Activated T-helper 2 cell treated with anti-CD3 and anti-CD28 coated beads, Interferon-gamma antibody, Interleukin-2, Interleukin-4, amounts not matched to agents 10 μg/mL and 5 μg/mL and 100 μg/mL, durations not matched to agents 14 hours and 24 hours and 36 hours (primary cell): ENCODE measurements at places on chromosomes 7 and 10. TPM values are rescaled to one million over a fixed set of nuclear protein-coding genes. Genes with fewer than 3 reads are reported as not detected.

DNA sequence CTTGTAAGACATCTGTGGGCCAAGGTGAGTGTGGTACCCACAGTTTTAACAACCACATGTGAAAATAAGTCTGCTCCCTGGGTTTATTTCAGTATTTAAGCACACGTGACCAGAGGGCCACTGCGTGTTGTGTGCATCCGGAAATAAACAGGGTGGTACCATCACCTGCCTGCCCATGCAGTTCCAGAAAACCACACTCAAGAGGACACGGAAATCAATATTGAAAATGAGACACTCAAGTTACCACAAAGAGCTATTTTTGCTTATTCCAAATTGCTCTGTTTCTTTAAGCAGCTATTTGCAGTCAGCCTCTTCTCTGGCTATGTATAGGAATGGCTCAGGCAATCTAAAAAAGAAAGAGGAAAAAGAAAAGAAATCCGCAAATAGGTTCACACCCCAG lies 71.8 kb upstream of the LOXL4 start:
- peaks cover 8% of the 10 kb centered on the region for H3K4me1 ChIP-seq
- no peak for DNase-seq
- H3K27ac ChIP-seq, result no peak overlapping the region
- H3K27me3 ChIP-seq, result peaks cover 14% of the 10 kb centered on the region

DNA sequence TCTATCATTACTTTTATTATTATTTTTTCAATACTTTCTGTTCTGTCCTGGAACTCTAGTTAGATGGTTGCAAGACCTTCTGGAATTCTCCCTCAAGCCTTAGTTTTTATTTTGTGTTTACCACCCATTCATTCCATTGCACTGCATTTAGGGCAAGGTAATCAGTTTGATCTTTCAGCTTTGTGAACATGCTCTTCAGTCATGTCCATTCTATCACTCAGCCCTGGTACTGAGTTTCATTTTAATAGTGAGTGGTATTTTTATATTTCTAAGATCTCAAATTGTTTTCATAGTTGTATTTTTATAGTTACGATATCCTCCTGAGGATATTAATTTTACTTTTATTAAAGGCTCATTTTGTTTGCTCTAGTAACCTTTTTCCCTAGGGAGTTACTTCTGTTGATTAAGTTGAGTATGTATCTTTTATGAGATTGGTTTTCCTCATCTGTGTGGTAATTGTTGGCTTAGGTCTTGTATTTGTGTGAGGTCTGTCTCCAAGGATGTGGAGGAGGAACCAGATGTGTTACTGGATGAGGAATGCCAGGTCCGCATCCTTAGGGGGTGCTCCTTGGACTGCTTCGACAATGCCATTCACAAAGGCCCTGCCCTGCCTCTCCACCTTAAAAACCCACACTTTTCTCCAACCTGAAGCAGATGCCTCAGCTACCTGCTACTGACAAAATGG lies 46.7 kb upstream of the RAB18 start:
- no peaks in the 10 kb centered on the region for H3K36me3 ChIP-seq
- no peak overlapping the region for H3K27ac ChIP-seq
- no peak overlapping the region for H3K4me3 ChIP-seq
- H3K27me3 ChIP-seq, result peaks cover 14% of the 10 kb centered on the region

GRCh38 chr10:91328320-91328984 lies 81.7 kb upstream of the HECTD2 start:
- H3K36me3 ChIP-seq, result no peaks in the 10 kb centered on the region
- no peak overlapping the region for H3K4me3 ChIP-seq
- no peaks in the 10 kb centered on the region for H3K27me3 ChIP-seq
- no peak overlapping the region for H3K27ac ChIP-seq

DNA sequence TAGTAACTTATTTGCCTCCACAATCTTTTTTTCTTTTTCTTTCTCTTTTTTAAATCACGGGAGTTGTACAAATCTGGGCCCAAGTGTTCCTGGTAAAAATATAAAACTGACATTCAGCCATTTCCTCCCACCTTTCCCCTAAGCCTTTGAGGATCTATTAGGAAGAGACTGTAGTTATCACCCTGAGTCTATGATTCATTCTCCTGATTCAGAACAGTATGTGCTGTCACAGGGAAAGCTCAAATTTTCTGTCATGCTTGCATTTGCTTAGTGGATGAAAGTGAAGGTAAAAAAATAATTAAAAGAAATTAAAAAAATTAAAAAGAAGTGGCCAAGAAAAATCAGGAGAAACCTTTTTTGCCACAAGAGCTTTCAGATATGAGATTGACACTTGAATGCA lies 71.7 kb downstream of the KIF20B start:
- DNase-seq, result no peak
- H3K36me3 ChIP-seq, result peaks cover 79% of the 10 kb centered on the region
- no peaks in the 10 kb centered on the region for H3K27me3 ChIP-seq
- H3K4me3 ChIP-seq, result no peak overlapping the region
- peaks cover 18% of the 10 kb centered on the region for H3K4me1 ChIP-seq
- no peak overlapping the region for H3K27ac ChIP-seq

DNA sequence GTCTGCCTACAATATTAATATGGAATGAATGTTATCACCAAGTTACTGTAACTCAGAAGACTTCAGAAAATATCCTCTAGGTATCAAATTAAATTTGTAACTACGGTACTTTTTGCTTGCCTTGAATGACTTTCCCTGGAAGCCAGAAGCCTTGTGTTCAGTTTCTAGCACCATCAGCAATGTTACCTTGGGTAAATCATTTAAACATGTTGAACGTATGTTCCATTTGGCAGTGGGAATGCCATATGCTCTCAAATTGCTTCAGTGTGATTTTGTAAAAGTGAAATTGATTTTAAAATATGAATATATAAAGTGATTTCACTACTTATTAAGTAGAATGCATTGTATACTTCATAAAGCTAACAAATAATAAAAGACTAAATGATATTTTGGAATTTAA lies 11.2 kb downstream of the RPA3 start:
- H3K36me3 ChIP-seq, result no peaks in the 10 kb centered on the region
- H3K27ac ChIP-seq, result no peak overlapping the region
- H3K27me3 ChIP-seq, result no peaks in the 10 kb centered on the region
- DNase-seq, result no peak
- peaks cover 9% of the 10 kb centered on the region for H3K4me1 ChIP-seq

DNA sequence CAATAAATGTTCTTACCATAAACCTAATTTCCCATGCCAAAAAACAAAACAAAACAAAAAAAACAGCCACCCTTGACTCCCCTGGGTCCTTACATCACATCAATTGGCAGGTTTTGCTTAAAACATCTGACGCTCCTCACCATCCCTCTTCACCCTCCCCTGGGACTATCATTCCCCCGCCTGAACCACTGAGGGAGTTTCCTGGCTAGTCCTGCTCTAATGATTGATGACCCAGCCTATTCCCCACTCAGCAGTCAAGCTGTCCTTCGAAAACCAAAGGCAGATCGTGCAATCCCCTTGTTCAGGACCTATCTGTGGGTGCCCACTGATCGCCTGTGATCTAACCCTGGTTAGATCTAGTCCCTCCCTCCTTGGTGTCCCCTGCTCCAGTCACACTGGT lies 11.2 kb upstream of the FRMPD2 start:
- H3K4me3 ChIP-seq, result no peak overlapping the region
- no peaks in the 10 kb centered on the region for H3K36me3 ChIP-seq
- H3K4me1 ChIP-seq, result peaks cover 34% of the 10 kb centered on the region
- H3K27me3 ChIP-seq, result no peaks in the 10 kb centered on the region

- no peak for DNase-seq
- H3K27ac ChIP-seq, result no peak overlapping the region
- no peak overlapping the region for H3K4me3 ChIP-seq
- peaks cover 13% of the 10 kb centered on the region for H3K4me1 ChIP-seq
- peaks cover 3% of the 10 kb centered on the region for H3K36me3 ChIP-seq
- H3K27me3 ChIP-seq, result peaks cover 3% of the 10 kb centered on the region
Observed at GRCh38 chr10:8102708-8103401, 48.4 kb downstream of the GATA3 start.

DNA sequence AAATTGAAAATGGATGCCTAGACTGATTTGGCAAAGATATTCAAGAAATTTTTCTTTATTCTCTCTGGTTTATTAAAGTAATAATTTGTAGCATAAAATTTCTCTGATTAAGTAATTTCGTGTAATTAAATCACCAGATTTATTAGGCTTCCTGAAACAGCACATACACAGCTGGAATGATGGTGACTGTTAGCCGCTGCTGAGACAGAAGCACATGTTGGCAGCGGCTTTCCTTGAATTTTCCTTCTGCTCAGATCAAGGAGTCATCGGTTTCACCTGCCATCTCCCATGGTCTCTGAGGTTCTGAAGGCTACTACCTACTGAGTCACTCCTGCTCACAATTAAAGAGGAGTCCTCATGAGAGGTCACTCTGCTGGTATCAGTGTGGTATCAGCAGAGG lies 101.5 kb downstream of the GFRA1 start:
- no peak overlapping the region for H3K4me3 ChIP-seq
- no peaks in the 10 kb centered on the region for H3K36me3 ChIP-seq
- H3K4me1 ChIP-seq, result no peaks in the 10 kb centered on the region
- H3K27ac ChIP-seq, result no peak overlapping the region
- no peak for DNase-seq

PON3 gene
- total RNA-seq, result 0.14 and 0.30 TPM in 2 replicates

GRCh38 chr10:74058658-74059057 lies 60.7 kb downstream of the VCL start:
- H3K27me3 ChIP-seq, result no peaks in the 10 kb centered on the region
- H3K4me3 ChIP-seq, result no peak overlapping the region
- H3K27ac ChIP-seq, result no peak overlapping the region
- no peak for DNase-seq

AMZ1 gene
- total RNA-seq, result 0.07 and 0.14 TPM in 2 replicates

DNA sequence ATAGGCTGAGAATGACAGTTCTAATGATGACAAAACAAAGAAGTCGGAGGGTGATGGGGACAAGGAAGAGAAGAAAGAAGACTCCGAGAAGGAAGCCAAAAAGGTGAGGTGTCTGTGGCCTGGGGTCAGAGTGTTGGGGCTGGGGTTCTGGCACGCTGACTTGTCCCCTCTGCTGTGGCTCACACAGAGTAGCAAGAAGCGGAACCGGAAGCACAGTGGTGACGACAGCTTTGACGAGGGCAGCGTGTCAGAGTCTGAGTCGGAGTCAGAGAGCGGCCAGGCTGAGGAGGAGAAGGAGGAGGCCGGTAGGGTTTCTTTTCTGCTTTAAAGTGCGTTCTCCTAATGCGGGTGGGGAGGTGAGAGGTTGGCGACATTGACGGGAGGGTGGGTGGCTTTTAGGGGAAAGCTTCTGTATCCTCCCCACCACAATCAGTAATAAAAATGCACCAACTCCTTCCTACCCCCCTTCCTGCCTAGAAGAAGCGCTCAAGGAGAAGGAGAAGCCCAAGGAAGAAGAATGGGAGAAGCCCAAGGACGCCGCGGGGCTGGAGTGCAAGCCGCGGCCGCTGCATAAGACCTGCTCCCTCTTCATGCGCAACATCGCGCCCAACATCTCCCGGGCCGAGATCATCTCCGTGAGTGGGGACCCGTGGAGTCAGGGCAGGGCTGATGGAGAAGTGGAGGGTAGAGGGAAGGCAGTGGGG lies 4.6 kb downstream of the UFSP1 start:
- H3K27me3 ChIP-seq, result no peaks in the 10 kb centered on the region
- peak overlapping the region; percentile 67 for H3K27ac ChIP-seq
- H3K4me3 ChIP-seq, result no peak overlapping the region
- H3K4me1 ChIP-seq, result peaks cover 45% of the 10 kb centered on the region
- peaks cover 87% of the 10 kb centered on the region for H3K36me3 ChIP-seq
- DNase-seq, result no peak

GRCh38 chr7:143376396-143376795 lies 4.7 kb upstream of the ZYX start:
- peaks cover 65% of the 10 kb centered on the region for H3K4me1 ChIP-seq
- no peak overlapping the region for H3K27ac ChIP-seq
- H3K4me3 ChIP-seq, result no peak overlapping the region
- H3K36me3 ChIP-seq, result no peaks in the 10 kb centered on the region
- no peak for DNase-seq

GRCh38 chr7:158642149-158642548 lies 54.5 kb upstream of the PTPRN2 start:
- H3K36me3 ChIP-seq, result peaks cover 84% of the 10 kb centered on the region
- no peaks in the 10 kb centered on the region for H3K27me3 ChIP-seq
- no peak for DNase-seq
- no peak overlapping the region for H3K27ac ChIP-seq
- peaks cover 8% of the 10 kb centered on the region for H3K4me1 ChIP-seq

RADIL gene
- 0.16 and 0.78 TPM in 2 replicates for total RNA-seq

PRPS1L1 gene
- total RNA-seq, result not detected in 2 replicates

CDHR3 gene
- total RNA-seq, result 0.80 and 0.98 TPM in 2 replicates

MGAM2 gene
- total RNA-seq, result not detected in 2 replicates

GRCh38 chr10:60898321-60898720 lies 45.7 kb downstream of the RHOBTB1 start:
- no peak overlapping the region for H3K4me3 ChIP-seq
- H3K4me1 ChIP-seq, result no peaks in the 10 kb centered on the region
- H3K36me3 ChIP-seq, result no peaks in the 10 kb centered on the region
- peaks cover 13% of the 10 kb centered on the region for H3K27me3 ChIP-seq
- no peak for DNase-seq

GRCh38 chr7:139757968-139758367 lies 19.8 kb downstream of the HIPK2 start:
- no peaks in the 10 kb centered on the region for H3K27me3 ChIP-seq
- peaks cover 12% of the 10 kb centered on the region for H3K36me3 ChIP-seq
- H3K4me1 ChIP-seq, result peaks cover 40% of the 10 kb centered on the region
- DNase-seq, result no peak

DNA sequence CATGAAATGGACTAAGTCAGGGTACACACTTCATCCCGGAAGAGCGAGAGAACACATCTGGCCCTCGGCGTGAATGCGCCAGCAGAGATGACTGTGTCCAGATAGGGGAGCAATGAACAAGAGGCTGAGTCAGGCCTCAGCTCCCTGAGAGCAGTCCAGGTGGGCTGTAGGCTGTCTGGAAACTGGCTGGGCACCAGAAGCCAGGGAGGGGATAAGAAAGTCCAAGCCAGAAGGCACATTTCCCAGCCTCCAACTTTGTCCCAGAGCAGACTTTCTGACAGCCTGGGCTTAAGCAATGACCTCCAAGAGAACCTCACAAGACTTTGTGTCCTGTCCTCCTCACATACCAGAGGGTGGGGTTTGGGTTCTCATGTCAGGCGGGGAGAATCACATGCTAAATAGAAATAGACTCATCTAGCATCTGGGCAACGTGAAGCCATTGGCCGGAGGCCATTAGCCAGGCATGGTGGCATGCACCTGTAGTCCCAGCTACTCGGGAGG lies 157.2 kb downstream of the ARHGAP12 start:
- DNase-seq, result no peak
- H3K27ac ChIP-seq, result no peak overlapping the region
- H3K36me3 ChIP-seq, result no peaks in the 10 kb centered on the region
- no peak overlapping the region for H3K4me3 ChIP-seq
- H3K27me3 ChIP-seq, result no peaks in the 10 kb centered on the region
- H3K4me1 ChIP-seq, result peaks cover 1% of the 10 kb centered on the region

GRCh38 chr7:8423057-8423456 lies 10.4 kb upstream of the NXPH1 start:
- no peaks in the 10 kb centered on the region for H3K36me3 ChIP-seq
- H3K27me3 ChIP-seq, result no peaks in the 10 kb centered on the region
- no peak for DNase-seq
- no peak overlapping the region for H3K4me3 ChIP-seq
- H3K27ac ChIP-seq, result no peak overlapping the region

DGKI gene
- 2.8 and 3.9 TPM in 2 replicates for total RNA-seq
